Stimulated activated CD4-positive, alpha-beta T cell treated with anti-CD3 and anti-CD28 coated beads, TNF-alpha, amount 100 ng/mL, for 1 hour (primary cell): ENCODE measurements at places on chromosomes 2 and 18.

GRCh38 chr2:169853041-169853668, 25.9 kb downstream of the UBR3 start:
- DNase-seq = no peak

- no peak for DNase-seq
Observed at GRCh38 chr2:100929147-100929546, 72.9 kb upstream of the RPL31 start.

GRCh38 chr2:171957061-171957460, 34.8 kb downstream of the HAT1 start:
- DNase-seq = no peak

- no peak for DNase-seq
Observed at GRCh38 chr2:167052825-167053224, 164.5 kb downstream of the XIRP2 start.

- no peak for DNase-seq
Observed at GRCh38 chr2:177322801-177323261, 58.3 kb upstream of the NFE2L2 start.

- DNase-seq = no peak
Observed at GRCh38 chr2:46568212-46569009, 89.0 kb downstream of the TMEM247 start.

- DNase-seq = no peak
Observed at GRCh38 chr2:190841707-190842505, 38.7 kb upstream of the GLS start.

GRCh38 chr2:155830817-155831579, 501.5 kb downstream of the NR4A2 start:
- DNase-seq = no peak

DNA sequence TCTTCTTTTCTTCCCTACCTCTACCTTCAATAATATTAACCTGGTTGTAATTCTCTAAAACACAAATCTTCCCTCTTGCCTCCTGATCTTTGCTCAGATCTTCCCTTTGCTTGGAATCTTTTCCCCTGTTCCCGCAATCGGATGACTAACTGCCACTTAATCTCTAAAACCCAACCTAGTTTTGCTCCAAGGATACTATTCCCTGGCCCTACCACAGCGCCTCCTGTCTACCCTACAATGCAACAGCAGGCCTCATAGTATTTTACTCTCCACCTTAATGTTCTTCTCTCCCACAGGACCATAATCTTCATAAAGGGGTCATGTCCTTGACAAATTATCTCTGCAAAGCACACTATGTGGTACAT, 246.8 kb upstream of the TNP1 start:
- DNase-seq = no peak

GRCh38 chr18:45657357-45658335, 42.4 kb downstream of the SLC14A2 start:
- DNase-seq = no peak

GRCh38 chr2:101842471-101842870, 145.0 kb downstream of the MAP4K4 start:
- no peak for DNase-seq

DNA sequence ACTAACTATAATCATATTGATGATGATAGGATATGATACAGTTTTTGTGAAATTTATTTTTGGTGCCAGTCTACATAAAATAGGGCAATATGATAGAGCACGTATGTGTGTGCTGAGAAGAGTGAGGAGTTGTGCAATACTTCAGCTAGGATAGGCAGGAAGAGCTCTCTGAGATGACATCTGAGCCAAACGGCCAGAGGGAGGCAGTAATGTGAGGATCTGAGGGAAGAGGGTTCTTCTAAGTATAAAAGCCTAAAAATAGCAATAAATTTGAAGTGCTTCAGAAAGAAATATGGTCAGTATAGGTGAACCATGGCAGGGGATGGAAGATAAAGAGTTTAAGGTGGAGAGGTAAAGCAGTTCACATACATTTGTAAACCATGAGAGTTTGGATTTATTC, 102.5 kb downstream of the OLA1 start:
- DNase-seq = no peak

DNA sequence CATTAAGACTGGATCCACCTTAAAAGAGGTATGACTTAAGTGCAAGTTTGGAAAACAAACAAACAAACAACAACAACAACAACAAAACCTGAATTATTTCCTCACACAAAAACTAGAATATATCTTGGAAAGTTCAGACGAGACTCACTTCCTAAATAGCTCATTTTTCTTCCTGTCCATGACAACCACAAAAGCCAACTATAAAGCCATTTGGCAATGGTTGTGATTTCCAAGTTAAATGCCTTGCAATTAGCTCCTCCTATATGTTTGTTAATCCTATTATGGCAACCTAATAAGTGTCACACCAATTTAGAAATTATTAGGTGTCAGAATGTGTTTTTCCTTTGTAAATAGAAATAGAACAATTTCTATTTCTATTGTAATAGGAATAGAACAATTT, 91.6 kb upstream of the ARL5A start:
- DNase-seq = no peak

- no peak for DNase-seq
Observed at GRCh38 chr2:17878281-17879136, at the start of gene KCNS3. TSS of gene KCNS3 (plus strand) at chr2:17878667. CDS start at chr2:17931009, 52,342 bp downstream.

GRCh38 chr2:107712857-107713256, 113.8 kb upstream of the RGPD4 start:
- no peak for DNase-seq
